ENCODE measurements at places on chromosomes 6 and 20.

GRCh38 chr20:62961310-62961783 is 8.8 kb downstream of the SLC17A9 start:
- DNase-seq = no peak

DNA sequence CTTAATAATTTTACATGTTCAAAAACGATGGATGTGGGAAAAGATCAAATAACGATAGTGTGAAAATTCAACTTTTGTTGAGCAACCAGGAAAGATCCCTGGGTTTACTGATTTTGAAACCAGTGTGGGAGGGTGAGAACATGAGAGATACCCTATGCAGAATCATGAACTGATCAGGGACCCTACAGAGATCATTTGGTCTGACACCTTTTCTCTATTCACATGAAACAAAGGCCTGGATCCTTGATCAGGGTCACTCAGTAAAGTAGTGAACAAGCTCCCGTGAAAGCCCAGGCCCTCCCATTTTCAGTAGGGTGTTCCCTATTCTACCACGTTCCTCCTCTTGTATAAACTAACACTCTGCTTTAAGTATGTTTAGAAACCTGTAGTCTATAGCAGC is 60.5 kb upstream of the DUSP22 start:
- no peak for DNase-seq

DNA sequence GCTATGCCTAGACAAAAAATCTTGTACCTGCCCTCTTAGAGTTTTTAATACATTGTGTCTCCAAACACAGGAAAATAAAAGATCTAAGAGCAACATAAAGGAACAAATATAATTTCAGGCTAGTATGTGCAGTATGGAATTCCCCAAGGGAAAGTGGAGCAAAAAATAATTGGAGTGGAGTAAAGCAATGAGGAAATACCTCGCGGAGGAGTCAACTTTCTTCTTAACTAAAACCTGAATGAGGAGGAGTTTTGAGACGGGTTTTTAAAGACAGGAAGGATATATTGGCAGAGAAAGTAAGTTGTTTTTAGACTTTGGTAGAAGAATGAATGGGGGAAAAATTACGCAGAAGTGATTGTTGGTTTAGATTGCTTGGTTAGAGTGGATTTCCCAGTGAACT is 14.0 kb downstream of the HIVEP1 start:
- DNase-seq = no peak

DNA sequence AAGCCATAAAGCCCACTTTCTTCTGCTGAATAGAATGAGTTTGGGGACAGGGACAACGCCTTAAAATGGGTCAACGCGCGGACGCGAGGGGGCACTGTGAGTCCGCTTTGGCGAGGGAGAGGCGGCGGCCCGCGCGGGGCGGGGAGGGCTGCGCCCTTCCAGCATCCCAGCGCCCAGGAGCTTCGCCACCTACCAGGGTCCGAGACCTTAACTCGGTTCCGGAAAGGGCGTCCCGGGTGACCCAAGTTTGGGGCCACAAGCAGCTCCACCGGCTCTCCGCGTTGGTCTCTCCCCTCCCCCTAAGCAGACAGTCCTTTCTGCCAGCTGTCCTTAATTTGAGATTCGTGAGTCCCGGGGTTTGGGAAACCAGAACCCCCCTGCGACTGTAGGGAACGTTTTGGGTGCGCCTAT is 1.8 kb upstream of the SAMD5 start:
- no peak for DNase-seq

DNA sequence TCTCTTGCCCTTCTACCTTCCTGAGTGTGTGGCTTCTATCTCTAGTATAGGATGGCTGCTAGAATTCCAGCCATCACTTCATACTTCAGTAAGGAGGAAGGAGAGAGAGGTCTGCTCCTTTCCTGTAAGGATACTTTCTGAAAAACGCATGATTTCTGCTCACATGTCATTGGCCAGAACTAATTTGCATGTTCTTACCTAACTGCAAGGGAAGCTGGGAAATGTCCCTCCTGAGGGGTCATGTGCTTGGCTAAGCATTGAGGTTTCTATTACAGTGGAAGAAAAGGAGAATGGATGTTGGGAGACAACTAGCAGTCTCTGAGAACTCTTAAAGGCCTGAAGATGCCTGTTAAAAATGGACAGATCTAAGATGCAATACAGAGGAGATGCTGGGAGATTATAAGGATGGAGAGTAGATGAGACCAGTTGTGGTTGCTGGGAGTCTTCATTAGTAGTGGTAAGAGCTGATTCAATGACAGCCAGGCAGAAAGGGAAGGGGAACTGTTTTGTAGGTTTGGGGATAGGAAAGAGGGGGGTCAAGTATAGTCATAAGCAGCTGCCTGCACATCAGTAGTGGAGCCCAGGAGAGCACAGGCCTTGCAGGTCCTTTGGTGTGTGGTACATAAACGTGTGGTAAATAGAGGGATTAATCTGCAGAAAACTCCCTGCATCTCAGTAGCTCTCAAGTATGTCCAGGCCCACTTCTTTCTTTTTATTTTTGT is 20.2 kb downstream of the CDS2 start:
- no peak for DNase-seq

DNA sequence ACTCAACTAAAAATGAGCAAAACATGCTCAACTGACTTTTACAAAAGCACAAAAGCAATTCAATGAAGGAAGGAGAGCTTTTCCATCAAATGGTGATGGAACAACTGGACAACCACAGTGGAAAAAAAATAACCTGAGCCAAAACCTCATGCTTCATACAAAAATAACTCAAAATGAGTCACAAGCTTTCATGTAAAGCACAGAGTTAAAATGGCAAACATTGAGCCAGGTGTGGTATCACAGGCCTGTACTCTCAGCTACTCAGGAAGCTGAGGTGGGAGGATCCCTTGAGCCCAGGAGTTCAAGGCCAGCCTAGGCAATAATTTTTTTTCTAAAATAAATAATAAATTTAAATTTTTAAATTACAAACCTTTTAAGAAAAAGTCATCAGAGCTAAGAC is 18.4 kb upstream of the HLA-G start:
- DNase-seq = no peak

GRCh38 chr20:24443436-24443835 is 26.0 kb upstream of the SYNDIG1 start:
- no peak for DNase-seq

DNA sequence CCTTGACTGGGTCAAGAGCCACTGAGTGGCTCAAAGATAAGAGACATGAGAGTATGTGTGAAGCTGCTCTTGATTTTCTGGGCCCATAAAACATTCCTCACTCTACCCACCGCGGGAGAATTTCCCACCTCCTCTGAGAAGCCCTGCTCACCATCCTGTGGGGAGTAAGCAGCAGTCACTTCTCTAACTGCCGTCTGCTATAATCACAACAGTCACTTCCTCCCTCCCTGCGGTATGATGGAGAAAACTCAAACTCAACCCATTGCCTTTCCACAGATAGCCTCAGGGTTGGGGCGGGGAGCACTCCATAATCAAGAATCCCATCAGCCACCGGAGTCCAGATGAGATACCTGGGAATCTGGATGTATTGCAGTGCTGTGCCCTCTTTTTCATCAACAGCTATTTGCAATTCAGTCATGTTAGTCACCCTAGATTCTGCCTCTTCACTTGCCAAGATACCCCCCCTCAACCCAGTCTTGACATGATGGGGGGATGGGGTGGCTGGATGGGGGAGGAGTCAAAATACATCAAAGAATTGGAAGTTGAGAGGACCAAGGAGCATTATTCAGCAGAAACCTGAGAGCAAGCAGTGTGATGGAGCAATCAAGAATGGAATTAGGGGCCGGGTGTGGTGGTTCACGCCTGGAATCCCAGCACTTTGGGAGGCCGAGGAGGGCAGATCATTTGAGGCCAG is 5.1 kb downstream of the MOCS1 start:
- no peak for DNase-seq

GRCh38 chr20:5696011-5696559 is 54.1 kb upstream of the SHLD1 start:
- no peak for DNase-seq

DNA sequence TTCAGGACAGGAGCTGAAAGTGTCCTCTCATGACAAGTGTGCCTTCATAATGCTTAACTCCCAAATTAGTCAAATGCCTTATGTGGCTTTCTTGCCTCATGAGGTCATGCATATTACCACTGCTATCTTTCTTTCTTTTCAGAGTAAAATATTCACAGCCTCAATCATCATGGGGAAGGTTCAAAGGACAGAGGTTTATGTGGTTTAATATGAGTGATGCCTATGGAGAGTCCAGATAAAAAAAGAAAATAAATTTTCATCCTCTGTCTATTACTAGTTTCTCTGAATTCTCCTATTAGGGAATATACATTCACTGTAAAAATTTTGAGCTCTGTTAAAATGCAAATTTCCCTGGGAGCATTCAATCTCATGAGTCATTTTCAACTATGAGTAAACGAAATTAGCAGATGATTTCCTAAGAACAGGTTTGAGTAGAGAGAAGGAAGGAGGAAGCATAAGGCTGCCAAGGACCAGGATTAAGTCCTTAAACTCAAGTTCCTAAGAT is 396.9 kb upstream of the ADGRB3 start:
- DNase-seq = no peak

GRCh38 chr20:63036291-63036690 is 29.5 kb upstream of the BHLHE23 start:
- DNase-seq = no peak

GRCh38 chr6:25958700-25959162 is 3.9 kb upstream of the TRIM38 start:
- no peak for DNase-seq

All from stimulated activated CD4-positive, alpha-beta T cell treated with anti-CD3 and anti-CD28 coated beads, Interleukin-1b, Interleukin-23, amount 100 ng/mL, for 1 hour (primary cell).